ENCODE measurements at places on chromosomes 12 and 14.

DNA sequence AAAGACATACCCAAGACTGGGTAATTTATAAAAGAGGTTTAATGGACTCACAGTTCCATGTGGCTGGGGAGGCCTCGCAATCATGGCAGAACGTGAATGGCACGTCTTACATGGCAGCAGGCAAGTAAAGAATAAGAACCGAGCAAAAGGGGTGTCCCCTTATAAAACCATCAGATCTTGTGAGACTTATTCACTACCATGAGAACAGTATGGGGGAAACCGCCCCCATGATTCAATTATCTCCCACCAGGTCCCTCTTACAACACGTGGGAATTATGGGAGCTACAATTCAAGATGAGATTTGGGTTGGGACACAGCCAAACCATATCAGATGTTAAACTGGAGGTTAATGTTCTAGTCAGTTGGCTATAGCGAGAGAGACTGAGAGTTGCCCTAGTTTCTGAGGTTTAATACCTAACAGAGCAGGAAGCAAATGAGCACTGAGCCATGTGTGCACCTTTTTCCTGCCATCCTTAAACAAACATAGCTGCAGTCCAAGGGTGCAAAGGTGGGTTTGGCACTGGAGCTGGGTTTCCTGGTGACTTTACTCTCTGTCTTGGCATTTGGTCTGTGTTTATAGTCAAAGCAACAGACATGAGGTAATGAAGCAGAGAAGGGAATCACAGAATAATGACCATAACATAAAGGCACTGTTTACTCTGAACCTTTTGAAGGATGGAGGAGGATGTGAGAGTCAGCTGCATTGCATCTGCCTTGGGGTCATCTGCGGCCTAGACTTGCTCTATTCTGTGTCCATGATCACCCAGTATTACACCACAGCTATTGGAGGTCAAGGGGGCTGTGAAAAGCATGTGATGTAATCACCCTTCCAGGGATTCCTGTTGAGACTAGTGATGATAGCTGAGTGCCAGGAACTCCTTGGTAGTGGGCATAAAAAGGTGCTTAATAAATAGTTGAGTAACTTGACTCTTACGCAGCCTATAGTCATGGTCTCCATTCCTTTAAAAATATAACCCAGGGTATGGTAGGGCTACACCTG, 83.6 kb upstream of the USP44 start:
- no peak for DNase-seq

DNA sequence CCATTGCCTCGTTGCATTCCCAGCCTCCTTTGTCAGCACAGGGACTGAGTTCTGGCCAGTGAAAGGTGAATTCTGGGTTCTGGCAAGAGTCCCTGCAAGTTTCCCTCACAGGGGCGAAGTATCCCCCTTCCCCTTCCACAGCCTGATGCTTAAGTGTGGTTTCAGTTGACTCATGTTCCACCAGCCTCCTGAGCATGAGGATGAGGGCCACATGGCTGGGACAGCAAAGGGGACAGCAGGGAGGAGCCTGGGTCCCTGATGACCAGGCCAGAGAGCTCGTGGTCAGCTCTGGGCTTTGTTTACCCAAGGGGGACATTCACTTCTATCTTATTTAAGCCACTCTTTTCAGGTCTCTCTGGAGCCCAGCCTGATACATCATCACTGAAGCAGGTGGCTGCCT, 36.5 kb downstream of the CACNA2D4 start:
- no peak for DNase-seq

DNA sequence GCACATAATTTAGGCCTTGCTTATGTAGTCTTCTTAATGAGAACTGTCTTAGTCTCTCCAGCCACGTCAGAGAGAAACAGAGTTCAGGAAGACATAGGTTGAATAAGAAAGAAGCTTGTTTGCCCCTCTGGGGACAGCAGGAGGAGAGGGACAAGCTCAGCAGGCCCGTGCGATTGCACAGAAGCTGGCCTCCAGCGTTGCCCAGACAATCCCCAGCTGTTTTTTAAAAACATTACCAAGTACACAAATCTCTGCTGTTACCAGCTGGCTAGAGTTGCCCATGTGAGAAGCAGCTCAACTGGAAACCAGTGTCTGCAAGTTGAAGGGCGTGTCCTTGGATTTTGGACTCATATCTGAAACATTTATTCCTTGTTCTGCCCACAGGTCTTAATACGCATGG, 232.6 kb downstream of the EFCAB11 start:
- no peak for DNase-seq

DNA sequence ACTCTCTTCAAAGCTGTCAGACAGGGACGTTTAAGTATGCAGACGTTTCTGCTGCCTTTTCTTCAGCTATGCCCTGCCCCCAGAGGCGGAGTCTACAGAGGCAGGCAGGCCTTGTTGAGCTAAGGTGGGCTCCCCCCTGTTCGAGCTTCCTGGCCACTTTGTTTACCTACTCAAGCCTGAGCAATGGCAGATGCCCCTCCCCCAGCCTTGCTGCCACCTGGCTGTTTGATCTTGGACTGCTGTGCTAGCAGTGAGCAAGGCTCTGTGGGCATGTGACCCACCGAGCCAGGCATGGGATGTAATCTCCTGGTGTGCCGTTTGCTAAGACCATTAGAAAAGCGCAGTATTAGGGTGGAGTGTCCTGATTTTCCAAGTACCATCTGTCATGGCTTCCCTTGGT, 900.4 kb upstream of the MDGA2 start:
- DNase-seq: no peak

DNA sequence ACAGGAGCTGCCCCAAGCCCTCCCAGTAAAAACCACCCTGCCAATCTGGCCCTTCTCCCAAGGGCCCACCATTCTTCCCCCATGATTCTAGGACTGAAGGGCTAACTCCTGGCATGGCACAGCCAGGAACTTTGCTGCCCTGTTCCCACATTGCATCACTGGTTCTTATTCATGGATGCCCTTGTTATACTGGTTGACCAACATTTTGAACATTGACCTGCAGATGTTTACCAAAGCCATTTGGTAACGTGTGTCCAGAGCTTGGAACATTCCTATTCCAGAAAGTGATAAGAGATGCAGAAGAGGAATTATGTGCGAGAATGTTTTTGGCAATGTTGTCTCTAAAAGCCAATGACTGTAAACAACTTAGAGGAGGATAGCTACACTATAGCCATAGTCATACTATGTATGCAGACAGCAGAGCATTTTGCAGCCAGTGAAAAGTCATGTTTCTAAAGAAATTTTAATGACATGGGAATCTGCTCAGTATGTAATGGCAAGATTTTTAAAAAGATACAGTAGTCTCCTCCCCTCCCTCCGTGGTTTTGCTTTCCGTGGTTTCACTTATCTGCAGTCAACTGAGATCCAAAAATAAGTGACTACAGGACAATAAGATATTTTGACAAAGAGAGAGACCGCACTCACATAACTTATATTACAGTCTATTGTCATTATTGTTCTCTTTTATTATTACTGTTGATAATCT, 108.8 kb downstream of the DAAM1 start:
- no peak for DNase-seq

DNA sequence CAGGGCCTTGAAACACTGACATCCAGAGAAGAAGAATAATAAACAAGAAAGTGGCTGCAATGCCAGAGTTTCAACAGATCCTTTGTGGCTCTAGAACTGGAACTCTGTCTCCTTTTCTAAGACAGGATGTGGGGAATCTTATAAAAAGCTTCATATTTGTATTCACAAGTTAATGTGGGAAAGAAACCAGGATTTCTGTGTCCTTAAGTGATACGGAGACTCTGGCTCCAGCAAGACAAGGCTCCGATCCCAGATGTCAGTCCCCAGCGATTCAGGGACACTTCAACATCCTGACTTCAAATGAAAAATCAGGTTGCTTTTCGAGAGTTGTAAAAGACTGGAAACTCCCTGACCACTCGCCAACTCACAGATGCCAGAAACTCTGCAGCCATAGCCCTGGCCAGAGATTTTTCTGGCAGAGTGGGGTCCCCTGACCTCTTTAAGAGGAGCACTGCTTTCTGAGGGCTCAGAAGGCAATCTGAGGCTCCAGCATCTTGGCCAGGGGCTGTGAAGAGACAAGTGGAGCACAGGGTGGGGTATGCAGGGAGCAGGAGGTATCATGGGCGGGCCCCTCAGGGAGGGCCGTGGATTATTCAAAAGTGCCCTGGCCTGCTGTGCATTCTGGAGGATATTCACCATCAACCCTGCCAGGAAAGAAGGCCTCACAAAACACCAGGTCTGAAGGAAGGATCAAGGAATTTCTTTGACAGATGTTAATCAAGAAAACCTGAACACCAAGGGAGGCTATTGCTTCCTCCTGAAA, 53.3 kb downstream of the TMX1 start:
- no peak for DNase-seq

DNA sequence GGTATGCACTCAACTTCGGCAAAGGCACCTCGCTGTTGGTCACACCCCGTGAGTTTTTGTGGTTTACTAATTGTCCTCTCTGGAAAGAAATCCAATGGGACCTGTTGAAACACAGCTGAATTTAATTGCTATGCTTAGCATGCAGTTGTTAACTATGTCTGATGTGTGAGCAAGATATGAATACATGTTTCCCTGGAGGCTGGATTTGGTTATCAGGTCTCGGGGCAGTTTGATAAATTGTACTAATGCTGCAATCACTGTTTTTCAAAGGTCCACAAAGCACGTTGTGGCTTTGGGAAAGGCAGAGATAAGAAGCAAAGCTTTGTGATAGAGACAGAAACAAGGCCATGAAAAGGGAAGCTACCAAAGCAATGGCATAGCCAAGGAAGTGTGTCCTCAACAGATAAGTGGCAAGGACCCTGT, 91.3 kb downstream of the DAD1 start:
- no peak for DNase-seq

DNA sequence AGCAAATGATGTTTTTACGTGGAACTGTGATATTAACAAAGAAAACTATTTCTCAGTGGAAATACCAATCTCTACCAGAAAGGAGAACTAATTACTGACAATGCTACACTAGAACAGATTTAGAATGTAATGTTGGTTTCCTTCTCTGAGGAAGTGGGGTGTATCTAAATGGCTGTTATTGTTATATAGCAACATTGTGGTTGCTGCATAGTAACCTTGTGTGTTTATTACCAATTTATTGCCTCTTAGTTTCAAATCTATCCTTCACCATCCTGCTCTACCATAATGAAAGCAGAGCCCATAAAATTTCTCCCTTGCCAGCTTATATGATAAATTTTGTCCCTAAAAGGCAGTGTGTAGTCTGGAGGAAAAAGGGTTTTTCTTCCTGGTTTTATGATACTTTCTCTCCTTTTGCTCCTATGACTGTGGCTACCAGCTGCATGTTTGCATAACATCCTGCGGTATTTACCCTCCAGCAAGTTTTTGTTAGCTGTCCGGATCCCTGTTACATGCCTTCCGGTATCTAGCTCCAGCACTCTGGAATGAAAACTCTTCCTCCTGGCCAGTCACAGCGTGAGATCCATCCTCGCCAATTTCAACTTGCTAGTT, 5.7 kb upstream of the KLRK1 start:
- no peak for DNase-seq

GRCh38 chr12:68521321-68521839, 89.3 kb upstream of the RAP1B start:
- no peak for DNase-seq

DNA sequence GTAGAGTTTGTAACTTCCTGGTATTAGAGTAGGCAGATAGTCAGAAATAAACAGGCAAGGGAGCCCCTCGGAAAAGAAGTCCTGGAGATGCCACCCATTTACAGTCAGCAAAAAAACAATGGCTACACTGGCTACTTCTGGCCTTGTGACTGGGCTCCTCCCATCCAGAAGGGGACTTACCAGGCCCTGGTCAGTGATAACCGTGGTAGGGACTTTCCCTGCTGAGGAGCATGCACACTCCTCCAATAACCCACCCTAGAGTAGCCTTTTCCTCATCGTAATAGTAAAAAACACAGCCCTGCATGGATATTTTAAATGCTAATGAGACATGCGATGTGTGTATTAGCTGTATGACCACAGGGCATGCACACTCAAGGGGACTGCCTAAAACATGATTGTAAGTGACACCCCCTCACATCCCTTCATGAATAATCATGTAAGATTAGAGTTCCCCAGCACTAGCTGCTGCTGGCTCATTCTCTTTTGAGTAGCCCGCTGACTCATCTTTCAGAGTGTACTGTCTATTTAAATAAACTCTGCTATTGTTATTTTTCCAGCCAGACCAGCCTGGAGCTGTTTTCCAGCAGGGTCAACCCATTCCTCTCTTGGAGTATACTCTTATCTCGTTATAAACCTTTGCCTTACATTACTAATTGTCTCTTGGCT, 413.8 kb upstream of the TMTC1 start:
- no peak for DNase-seq

GRCh38 chr12:120098756-120099470, 17.6 kb downstream of the RAB35 start:
- no peak for DNase-seq

DNA sequence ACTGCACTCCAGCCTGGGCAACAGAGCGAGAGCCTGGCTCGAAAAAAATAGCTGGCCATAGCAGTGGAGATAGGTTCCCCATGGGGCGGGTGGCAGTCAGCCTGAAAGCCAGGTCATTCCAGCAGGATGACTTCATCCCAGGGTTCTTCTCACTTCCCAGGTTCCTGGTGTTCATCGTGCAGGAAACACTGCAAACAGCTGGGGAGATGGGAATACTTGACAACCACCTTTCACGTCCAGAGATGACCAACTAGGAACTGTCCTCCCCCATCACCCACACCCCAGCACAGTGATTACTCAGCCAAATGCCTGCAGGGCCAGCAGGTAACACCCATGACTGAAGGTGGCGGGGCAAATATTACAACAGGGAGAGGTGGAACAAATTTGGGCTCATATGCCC, 1.7 kb downstream of the VSIG10 start:
- no peak for DNase-seq
